ENCODE measurements at places on chromosomes 5 and 9.

- DNase-seq = peak; percentile 60
Observed at GRCh38 chr5:90214991-90215390, 194.6 kb downstream of the CETN3 start.

- DNase-seq = no peak
Observed at GRCh38 chr9:90458485-90458884, 184.1 kb downstream of the DIRAS2 start.

DNA sequence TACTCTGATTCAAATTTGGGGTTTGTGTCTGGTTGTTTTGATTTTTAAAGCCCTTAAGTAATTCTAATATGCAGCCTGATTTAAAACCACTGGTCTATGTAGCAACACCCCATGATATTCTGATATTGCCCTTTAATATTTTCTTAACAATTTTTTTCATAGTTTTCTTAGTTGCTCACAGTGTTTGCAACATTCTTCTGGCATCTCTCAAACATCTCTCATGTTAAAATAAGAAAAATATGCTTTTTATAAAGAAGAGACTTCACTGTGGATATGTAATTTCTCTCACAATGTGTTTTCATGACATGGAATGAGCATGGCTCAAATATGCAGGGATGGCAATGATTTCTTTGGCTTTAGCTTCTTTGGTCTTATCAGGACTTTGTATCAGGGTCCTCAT lies 183.7 kb downstream of the TAF11L14 start:
- DNase-seq = peak; percentile 84

DNA sequence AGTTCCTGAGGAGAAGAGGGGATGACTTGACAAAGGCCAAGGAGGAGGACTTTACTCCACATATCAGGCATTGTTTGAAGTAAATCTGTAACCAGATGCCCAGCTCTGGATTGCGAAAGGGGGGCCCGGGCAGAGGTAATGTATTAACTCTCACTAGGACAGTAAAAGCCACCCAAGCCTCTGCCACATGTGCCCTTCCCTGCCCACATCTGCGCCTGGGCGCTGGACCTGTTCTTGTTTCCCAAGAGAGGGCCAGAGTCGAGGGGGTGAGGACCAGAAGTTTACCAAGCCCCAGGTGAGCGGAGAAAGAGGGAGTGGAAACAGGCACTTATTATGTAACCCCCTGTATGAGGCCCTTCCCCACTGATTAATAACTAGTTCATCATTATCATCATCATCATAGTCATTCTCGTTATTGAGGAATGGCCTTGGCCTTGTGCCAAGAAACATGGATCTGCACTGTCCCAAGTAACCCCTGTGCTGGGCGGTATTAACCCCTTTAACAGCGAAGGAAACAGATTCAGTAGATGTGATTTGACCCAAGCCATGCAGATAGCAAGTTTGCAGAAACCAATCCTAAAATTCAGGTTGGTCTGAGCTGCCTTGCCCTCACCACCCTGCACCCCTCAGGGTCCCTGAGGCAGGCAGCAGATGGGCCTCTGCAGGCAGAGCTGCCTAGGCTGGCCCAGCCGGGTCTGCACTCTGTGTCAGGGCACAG lies at the start of gene SLC23A1:
Gene SLC23A1, minus strand, starts transcription at position 23 of the 718 bp plus-strand sequence. CDS start 44 bp downstream, outside the sequence.
- no peak for DNase-seq

- no peak for DNase-seq
Observed at GRCh38 chr5:108728566-108729241, 19.0 kb upstream of the FER start.

- DNase-seq = no peak
Observed at GRCh38 chr5:62572918-62573514, 5.6 kb upstream of the LRRC70 start.

GRCh38 chr5:115262011-115262320 lies 711 bp downstream of the PGGT1B start:
- DNase-seq = no peak

DNA sequence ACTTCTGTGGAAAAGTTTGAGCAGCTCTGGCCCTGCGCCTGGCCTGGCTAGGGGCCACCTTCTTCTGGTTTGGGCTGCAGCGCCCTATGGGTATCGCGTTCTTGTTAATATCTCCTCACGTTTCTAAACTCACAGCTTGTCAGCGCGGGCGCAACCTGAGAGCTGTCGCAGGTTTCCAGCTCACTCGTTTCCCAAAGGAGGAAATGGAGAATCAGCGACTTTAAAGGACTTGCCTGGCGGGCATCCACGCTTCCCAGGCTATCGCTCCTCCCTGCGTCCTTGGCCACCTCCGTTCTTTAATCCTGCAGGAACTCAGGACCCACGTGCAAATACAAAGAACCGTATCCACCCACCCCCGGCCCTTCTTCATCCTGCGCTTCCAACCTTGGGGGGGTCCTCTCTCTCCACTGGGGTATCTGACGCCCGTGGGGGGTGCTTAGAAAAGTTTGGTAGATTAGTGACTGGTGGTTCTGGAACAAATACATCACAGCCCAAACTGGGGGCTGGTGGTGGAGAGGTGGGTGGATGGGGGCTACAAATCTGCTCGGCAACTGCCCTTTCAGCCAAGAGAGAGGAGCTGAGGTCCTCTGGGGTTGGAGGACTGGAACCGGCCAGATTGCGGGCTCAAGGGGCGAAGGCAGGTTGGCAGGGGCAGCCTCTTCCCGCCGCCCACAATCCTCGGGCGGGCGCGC lies 578 bp upstream of the PSAT1 start:
- DNase-seq = peak; percentile 61

DNA sequence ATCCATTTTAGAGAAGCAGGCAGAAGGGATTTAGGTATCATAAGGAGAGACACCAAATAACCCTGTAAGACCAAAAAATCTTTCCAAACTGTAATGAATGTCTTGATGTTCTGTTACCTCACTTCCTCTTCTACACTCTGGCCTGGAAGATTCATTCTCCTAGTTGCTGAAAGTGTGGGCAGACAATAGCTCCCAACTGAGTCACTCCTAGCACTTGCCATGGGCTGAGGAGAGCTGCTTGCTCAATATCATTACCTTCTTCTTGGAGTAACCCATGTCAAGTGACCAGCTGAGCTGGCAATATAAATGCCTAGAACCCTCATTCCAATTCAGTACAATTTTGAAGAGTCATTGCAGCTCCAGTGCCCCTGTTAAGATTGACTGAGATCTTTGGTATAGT lies 1985.5 kb upstream of the CDH6 start:
- no peak for DNase-seq

- no peak for DNase-seq
Observed at GRCh38 chr5:43314724-43315123, 1.5 kb upstream of the HMGCS1 start.

GRCh38 chr5:78653681-78654366 lies 5.3 kb upstream of the LHFPL2 start:
- no peak for DNase-seq

GRCh38 chr9:7325995-7326394 lies 473.6 kb downstream of the DMAC1 start:
- DNase-seq = no peak

DNA sequence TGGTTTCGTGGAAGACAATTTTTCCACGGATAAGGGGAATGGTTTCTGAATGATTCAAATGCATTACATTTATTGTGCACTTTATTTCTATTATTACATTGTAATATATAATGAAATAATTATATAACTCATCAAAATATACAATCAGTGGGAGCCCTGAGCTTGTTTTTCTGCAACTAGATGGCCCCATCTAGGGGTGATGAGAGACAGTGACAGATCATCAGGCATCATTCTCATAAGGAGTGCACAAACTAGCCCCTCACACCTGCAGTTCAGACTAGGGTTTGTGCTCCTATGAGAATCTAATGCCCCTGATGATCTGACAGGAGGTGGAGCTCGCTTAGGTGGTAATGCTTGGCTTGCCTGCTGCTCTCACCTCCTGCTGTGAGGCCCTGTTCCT lies 6.4 kb downstream of the ISCA1 start:
- DNase-seq = peak; percentile 9

GRCh38 chr9:83999141-83999918 lies 18.7 kb downstream of the RMI1 start:
- no peak for DNase-seq

DNA sequence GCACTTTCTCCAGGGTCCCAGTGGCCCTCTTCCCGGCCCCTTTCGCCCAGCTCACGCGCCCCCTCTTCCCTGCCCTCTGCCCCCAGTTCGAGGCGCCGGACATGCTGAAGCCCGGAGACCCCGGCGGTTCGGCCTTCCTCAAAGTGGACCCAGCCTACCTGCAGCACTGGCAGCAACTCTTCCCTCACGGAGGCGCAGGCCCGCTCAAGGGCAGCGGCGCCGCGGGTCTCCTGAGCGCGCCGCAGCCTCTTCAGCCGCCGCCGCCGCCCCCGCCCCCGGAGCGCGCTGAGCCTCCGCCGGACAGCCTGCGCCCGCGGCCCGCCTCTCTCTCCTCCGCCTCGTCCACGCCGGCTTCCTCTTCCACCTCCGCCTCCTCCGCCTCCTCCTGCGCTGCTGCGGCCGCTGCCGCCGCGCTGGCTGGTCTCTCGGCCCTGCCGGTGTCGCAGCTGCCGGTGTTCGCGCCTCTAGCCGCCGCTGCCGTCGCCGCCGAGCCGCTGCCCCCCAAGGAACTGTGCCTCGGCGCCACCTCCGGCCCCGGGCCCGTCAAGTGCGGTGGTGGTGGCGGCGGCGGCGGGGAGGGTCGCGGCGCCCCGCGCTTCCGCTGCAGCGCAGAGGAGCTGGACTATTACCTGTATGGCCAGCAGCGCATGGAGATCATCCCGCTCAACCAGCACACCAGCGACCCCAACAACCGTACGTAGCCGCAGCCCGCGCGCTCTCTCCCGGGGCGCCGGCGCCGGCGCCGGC lies 1.0 kb downstream of the PRDM6 start:
- peak; percentile 26 for DNase-seq

DNA sequence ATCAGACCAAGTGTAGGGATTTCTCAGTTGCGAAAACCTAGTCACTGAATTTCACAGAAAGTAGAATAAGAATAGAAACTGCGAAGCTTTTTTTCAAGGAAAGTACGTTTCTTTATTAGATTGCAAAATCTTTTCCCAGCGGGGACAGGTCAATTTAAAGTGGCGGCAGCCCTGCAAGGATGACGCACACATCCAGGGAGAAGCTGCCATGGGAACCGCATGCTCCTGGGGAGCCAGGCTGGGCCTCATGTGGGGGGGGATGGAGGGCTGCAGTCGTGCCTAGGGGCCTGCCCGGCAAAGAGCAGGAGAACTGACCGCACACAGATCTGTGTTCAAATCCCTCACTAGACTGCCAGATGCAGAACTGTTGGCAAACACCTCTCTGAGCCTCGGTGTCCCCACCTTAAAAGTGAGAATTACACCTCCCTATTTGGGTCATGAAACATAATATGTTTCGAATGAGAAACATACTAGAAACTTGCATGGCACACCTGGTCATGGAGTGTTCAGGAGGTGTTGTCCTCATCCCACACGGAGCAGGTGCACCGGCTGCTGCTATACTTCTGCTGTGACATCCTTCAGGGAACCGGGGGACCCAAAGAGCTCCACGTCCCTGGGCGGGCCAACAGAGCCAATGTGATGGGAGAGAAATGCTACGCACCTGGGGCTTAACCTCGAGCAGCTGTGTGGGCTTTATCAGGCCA lies 127.8 kb upstream of the PHYKPL start:
- DNase-seq = no peak

DNA sequence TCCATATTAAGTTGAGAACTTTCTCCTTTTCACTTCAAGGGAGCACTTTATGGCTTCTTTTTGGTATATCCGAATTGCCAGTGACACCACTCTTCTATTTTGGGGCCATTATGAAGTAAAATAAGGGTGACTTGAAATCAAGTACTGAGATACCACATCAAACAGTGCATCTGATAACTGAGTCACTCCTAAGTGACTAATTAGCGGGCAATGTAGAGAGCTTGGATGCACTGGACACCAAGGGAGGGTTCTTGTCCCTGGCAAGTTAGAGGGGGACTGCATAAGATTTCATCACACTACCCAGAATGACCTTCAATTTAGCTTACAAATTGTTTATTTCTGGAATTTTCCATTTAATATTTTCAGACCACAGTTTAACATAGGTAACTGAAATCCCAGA lies 813.9 kb upstream of the CDH10 start:
- no peak for DNase-seq

GRCh38 chr9:437574-438001 lies 222.9 kb downstream of the DOCK8 start:
- peak; percentile 27 for DNase-seq

- no peak for DNase-seq
Observed at GRCh38 chr5:50501491-50502228, 60.6 kb upstream of the EMB start.

DNA sequence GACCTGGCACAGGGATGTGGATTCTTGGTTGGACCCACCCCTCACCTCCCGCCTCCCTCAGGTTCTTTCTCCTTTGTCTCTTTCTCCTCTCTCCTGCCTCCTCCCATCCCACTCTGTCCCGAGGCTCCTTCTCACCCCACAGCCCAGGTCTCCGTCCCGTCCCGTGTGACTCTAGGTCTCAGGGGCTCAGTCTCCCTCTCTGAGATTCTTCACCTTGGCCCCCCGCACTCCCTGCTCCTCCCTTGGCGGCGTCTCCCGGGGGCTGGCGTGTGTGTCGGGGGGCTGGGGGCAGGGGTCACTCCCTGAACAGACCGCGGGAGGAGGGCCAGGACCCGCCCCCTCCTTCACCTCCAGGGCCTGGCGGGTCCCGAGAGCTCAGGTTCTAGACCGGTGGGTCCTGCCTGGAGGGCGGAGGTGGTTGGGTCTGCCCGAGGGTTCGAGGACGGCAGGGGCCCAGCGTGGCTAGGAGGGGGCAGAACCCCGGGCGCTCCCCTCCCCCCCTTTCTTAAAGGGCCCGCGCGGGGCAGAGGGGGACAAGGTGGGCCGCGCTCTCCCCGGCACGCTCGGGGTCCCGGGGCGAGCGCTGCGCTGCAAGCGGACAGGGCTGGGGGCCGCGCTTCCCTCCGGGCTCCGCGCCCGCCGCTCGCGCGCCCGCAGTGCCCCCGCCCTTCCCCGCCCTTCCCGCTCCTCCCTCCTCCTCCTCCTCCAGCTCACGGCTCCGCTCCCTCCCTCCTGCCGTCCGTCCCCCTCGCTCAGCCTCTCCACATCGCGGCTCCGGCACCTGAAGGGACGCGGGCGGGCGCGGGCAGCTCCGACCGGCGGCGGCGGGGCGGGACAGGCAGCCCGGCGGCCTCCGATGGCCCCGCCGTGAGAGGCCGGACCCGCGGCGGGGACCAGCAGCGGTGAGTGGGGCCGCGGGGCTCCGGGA lies at the start of gene PSD2:
Gene PSD2, plus strand, starts transcription at position 735 of the 928 bp plus-strand sequence. CDS start 13,633 bp downstream, outside the sequence.
- DNase-seq = no peak
